CD4-positive, alpha-beta T cell (primary cell): ENCODE measurements at places on chromosomes 5 and 9. TPM values are rescaled to one million over a fixed set of nuclear protein-coding genes. Genes with fewer than 3 reads are reported as not detected.
A peak's percentile ranks its signal among the peaks of the same experiment; 100 is the strongest.

The MYMK gene
- not detected for total RNA-seq

The GFPT2 gene
- 1.5 TPM for total RNA-seq

The SPATA31C1 gene
- not detected for total RNA-seq

The KIF4B gene
- not detected for total RNA-seq

The MACROH2A1 gene
- 120 TPM for total RNA-seq

- DNase-seq = no peak
These were observed 12.7 kb downstream of the ANKS6 start for GRCh38 chr9:98783518-98784226.

- no peak for DNase-seq
These were observed 377.8 kb downstream of the KIAA0825 start for GRCh38 chr5:94240596-94240992.

DNA sequence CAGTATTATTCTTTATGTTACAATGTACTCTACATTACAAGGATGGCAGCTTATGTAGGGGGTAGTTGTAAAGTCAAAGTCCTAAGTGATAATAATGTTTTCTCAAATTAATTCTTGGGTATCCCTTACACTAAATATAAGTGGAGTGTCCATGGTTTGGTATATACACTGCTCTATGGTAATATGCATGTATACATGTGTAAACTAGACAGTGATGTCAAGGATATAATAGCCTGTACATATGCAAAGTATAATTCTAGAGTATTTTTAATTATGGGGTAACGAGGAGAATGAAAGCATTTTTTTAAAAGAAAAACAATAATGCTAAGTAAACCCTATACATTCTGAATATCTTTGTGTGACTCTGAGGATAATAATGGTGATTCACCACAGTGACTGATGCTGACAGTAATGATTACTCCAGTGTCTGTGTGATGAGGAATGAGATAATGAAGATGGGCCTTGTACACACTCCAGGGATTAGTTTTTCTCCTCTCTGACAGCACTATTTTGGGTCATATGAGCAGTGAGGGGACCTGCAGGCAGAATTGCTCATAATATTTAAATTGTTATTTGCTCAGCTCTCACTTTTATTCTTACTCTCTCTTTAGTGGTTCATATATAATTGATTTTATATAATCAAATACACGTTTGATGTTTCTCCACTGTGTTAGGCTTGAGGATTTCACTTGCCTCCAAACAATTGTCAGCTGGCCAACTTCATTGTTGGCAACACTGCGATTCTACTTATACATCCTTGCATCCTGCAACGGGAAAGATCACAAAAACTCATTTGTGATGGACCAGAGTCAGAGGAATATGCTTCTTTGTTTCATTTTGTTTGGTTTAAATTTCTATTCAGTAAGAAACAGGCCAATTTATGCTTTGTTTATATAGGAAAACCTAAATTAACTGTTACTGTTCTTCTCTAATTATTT, 88.2 kb downstream of the NREP start:
- no peak for DNase-seq

- DNase-seq = no peak
These were observed 357.8 kb downstream of the KDM4C start for GRCh38 chr9:7115606-7116005.

GRCh38 chr5:61277781-61278180, 54.3 kb upstream of the ZSWIM6 start:
- no peak for DNase-seq

DNA sequence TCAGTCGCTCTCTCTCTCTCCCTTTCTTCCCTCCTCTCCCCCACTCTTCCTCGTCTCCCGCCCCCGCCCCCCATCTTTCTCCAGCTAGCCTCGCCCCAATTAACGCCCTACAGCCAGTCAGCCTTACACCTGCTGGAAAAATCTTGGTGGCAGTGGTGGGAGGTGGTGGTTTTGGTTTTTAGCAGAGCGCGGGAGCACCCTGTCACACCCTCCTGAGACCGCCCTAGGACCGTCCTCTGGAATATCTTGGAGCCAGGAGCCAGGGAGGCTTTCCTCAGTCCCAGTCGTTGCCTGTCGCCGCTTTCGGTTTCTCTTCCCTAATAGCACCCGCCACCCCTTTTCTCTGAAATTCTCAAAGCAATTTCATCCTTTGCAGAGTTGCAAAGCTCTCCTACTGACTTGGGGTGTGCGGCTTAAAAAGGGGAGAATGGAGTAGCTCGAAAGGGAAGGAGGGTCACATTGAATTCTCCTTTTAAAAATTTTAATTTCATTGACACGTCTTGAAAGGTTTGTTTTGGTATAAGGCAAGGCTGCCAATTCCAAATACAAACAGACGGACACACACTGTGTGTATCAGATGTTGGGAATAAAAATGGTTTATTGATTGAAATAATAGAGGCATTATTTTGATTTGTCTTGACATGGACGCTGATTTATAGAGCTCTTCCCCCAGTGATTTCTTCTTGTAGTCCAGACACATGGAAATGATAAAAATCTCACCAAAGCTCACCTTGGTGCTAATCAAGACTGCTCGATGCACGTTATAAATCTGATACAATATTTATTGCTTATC, 301.3 kb downstream of the PARP8 start:
- peak; percentile 22 for DNase-seq

DNA sequence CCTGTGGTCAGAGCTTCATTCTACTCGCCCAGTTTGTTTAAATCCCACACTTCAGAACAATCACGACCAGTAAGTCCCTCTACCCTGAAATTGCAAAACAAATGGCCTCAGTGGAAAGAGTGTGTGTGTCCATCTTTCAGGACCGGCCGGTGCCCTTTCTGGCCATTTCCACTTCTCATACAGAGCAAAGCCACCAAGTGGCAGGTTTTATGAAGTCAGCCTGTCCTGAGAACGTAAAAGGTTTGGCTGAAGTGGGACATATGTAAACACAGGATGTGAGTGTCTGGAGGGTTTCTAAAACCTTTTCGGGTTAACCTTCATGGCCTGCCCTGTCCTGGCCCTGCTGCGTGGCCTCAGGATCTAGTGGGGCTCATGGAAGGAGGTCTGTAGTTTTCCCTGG, 24.7 kb downstream of the NXNL2 start:
- DNase-seq = no peak

GRCh38 chr9:37575511-37575914, 667 bp downstream of the FBXO10 start:
- no peak for DNase-seq

DNA sequence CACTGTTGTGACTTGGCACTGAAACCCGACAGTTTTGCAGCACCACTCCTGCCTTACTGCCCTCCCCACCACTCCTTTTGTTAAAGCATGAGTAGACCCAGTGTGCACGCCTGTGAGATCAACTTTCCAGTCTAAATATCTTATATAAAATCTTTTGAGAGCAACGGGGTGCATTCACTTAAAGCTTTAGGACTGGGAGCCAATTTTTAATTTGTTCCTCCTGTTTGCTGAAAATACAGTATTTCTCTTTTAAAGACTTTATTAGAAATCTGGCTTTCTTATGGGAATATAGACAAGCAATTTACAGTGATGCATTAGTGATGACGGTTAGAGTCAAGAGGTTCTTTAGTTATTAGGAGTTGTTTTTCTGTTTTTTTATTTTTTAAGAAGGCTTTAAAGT, 397.5 kb downstream of the TMEM167A start:
- no peak for DNase-seq

GRCh38 chr5:154276973-154277331, 86.4 kb downstream of the GALNT10 start:
- DNase-seq = no peak

DNA sequence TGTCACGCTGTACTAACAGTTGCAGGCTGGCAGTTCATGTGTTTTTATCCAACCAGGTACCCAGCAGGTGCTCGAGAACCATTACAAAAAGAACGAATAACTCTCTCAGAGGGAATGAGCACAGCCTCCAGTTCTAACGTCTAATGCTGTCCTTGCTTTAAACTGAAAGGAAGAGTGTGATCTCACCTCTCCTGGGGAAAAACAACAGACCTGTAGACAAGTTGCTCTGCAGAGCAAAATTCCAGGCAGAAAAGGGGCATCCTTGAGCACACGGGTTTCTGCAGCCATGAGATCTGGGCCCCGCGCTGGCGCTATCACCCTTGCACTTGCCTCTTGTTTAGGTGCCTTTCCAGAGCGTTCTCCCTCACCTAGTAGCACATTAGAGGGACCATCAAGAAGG, 92.5 kb upstream of the DNAH5 start:
- no peak for DNase-seq

DNA sequence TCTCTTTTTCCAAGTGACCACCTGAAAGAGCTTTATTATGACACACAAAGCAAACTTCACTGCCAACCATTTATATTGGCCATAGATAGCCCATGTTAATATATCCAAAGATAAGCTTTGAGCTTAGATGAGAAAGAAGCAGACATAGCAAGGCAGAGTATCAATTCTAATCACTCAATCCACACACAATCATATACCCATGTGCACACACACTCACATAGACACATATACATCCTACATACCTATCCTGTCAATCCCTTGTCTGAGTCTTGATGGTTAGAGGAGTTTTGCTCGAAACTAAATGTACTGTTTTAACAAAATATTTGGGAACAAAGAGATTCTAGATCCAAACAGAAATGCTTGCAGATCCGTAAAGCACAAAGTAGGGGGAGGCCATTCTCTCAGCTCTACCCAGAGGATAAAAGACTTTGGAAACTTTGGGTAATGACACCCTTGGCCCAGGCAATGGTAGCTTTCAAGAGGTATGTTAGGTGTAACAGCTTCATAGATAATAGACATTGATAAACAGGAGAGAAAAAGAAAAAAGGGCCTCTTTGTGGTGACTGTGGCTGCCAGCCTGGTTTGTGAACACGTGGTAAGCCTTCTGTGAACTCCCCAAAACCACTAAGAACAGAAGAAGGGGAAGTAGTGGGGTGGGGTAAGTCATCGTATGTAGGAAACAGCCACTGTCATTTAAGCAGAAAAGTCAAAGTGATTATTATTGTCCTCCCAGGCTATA, 121.6 kb downstream of the TLR4 start:
- DNase-seq = peak; percentile 9

DNA sequence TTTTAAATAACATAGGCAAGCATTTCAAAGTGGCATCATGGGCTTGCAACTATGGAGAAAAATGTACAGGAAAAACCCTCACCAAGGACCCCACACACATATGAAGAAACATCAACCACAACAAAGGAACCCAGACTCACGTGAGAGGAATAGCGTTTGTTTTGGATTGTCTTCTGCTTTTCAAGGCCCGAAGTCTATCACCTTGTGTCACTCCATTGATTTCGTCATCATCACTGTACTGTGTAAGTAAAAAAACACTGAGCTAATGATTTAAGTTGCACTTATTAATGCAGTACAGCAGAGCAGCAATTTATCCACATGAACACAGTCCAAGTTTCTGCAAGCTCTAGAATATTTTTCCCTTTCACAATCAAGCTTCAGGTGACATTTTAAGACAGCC, 72.4 kb downstream of the HABP4 start:
- no peak for DNase-seq

DNA sequence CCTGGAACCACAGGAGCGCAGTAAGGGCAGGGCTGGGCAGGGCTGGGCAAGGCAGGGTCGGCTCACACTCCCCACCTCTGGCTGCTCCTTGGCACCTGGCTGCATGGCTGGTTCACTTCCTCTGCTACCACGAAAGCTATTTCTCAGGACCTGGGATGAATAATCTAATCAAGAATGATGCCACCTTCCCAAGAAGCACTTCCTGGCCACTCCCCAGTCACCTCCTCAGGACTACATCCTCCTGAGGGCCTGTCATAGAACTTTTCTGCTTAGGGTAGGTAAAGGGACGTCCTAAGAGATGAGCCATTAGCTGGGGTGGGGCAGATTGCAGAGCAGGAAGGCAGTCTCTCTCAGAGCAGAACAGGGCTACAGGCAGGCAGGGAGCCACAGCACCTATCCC, 288.2 kb upstream of the MAP3K1 start:
- no peak for DNase-seq
